ENCODE measurements at places on chromosomes 7 and 10.

- no peak for DNase-seq
These were observed 12.5 kb upstream of the CFAP69 start for GRCh38 chr7:90232430-90232829.

DNA sequence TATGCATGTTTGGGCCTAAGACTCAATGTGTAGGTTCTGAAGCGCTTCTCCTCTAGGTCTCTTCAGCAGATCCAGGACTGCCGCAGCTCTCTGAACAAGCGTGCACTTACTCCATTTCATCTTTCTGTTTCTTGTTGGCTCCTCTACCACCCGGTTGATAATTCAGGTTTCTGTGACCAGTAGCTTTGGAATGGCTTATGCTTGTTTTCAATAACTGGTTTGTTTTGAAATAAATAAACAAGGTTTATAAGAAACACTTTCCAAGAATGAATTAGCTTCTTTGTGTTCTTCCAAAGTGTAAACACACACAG, 1.5 kb downstream of the MDFIC start:
- no peak for DNase-seq

GRCh38 chr7:129347330-129347729, 86.9 kb upstream of the STRIP2 start:
- no peak for DNase-seq

- no peak for DNase-seq
These were observed 39.2 kb downstream of the PTPRE start for GRCh38 chr10:127945948-127946711.

DNA sequence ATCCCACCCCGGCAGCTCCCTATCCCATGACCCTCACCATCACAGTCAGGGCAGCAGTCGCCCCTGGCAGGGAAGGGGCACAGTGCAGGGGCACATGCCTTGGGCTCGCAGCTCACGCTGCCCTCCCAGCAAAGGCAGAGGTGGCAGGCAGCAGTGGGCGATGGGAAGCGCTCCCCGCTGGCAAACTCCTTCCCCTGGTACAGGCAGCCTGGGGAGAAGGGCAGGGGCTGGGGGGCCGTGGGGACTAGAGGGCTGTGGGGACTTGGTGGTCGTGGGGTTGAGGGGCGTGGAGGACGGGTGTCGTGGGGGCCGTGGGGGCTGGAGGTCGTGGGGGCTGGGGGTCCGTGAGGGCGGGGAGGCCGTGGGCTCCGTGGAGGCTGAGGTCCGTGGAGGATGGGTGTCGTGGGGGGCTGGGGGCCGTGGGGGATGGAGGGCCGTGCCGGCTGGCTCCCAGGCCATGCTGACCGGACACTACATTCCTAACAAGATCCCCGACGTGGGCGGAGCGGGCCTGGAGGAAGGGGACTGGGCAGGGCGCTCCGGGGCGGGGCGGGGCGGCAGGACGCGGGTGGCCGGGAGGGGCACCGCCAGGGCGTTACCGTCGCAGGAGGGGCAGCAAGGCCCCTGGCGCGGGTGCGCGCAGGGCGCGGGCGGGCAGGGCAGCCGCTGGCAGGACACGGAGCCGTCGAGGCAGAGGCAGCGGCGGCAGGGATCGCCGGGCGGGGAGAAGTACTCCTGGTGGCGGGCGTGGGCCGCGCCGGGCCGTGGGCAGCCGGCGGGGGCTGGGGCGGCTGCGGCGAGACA, 20.0 kb downstream of the KCP start:
- DNase-seq = no peak

DNA sequence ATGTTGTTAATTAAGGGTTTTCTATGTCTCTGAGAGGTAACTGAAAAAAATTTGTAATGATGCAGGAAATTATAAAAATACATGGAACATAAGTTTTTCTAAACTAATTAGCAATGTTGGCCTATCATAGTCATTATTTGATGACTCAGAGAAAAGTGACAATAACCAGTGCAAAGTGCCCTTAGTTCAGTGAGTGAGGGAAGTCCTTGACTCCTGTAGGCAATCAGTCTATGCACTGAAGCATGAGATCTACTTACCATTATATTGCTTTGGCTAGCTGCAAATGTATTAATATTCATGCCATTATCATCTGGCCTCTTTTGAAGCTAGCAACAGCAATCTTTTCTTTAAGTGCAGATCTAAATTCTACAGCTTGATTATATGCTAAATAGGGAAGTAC, 40.6 kb downstream of the CCDC172 start:
- DNase-seq = no peak

- DNase-seq = no peak
These were observed 12.5 kb upstream of the CALD1 start for GRCh38 chr7:134766779-134767519.

DNA sequence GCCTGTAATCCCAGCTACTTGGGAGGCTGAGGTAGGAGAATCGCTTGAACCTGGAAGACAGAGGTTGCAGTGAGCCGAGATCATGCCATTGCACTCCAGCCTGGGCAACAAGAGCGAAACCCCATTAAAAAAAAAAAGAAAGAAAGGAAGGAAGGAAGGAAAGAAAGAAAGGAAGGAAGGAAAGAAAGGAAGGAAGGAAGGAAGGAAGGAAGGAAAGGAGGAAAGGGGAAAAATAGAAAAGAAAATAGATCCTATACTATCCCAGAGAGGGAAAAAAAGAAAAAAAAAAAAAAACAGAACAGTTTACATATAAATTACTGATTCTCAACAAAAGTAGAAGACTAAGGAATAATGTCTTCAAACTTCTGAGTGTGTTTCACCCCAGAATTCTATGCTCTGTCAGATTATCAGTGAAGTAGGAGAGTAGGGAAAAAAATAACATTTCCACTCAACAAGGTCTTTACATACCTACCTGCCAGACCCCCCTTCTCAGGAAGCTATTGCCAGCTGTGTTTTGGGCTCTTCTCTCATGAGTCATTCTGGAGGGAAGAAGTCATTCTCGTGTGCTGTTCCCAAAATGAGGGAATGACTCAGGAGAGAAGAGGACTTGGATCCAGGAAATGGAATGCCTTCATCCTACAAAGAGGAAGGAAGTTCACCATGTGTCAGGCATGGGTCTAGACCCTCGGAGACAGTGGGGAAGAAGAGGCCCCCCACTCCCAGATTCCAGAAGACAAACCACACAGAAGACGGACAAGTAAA, 20.9 kb downstream of the RGS10 start:
- no peak for DNase-seq

GRCh38 chr10:1297566-1298301, 241.5 kb downstream of the WDR37 start:
- peak; percentile 48 for DNase-seq

Measured in pons (tissue), 1 donor.